ENCODE measurements at places on chromosomes 1 and 21.

DNA sequence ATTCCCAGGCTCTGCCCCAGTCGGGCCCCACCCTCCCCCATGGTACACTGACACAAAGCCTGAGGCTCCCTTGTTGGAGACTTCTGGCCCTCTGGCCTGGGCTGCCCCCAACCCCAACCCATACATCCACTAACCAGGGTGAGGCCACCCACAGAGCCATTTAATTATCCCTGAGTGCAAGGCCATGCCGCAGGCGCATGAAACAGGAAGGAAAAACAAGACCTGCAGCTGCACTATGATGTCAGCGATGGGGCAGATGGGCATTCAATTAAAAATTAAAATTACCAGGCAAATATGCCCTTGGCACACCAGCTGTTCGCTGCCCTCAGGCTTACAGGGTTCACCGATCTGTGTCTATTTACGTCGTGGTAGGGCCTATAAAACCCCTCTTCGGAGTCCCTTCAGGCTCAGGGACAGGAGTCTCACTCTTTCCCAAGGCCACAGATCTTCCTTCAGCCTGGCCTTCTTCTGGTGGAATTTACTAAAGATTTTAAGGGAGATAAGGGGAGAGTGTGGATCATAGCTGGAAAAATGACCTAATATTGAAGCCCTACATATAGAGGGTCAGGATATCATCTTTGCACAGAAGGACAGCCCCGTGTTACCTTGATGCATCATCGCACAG, 29.6 kb upstream of the RGS16 start:
- DNase-seq, result no peak

DNA sequence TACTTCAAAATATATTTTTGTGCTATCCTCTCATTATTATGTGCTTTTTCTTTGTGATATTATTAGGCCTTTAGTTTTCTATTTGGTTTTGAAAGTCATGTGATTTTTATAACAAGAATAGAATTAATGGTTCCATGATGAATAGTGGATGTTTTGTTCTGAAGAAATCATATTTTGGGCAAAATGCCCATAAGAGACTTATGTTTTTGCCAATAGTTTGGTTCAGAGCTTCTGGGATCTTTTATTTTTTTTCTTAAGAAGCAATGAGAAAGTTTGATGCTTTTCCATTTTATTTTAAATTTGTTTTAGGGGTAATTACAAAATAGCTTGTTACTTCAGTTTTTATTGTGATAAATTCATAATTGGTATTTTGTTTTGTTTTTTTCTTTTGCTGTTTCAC, 49.8 kb downstream of the LYPLAL1 start:
- DNase-seq, result no peak

DNA sequence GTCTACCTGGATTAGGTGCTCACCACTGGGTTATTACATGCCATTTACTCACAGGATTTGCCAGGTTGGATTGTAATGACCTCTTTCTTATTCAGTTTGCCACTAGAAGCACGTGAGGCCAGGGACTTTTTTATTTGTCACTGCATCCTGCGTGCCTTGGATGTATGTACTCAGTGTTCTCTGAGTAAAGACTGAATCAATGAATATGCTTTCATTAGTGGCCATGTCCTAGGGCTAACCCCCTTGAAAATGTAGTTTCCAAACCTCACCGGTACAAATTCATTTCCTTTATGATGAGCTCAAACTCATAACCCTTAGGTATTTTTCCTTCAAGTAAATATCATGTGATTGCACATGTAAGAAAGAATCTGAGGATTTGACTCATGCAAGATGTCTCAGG, 1.3 kb upstream of the ZP4 start:
- no peak for DNase-seq

GRCh38 chr1:145959333-145959732, 1.5 kb upstream of the LIX1L start:
- no peak for DNase-seq

DNA sequence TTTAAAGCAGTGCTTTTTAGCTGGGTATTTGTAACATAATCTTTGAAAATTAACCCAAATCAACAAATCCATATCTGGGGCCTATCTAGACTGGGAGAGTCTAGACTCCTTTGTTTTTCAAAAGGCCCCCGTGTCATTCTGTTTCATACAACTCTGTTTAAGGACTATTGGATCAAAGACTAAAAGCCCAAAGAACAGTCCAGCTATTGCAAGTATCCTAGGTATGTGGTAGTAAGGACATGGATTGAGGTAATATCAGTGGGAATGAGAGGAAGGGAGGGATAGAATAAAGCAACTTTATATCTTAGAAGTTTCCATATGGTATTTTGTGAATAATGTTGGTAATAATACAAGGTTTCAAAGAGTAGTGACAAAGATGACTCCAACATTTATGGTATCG, 18.2 kb downstream of the KIF1B start:
- no peak for DNase-seq

GRCh38 chr1:168477792-168478191, 66.0 kb downstream of the XCL2 start:
- DNase-seq, result no peak

GRCh38 chr1:201214461-201214860, 23.8 kb downstream of the IGFN1 start:
- DNase-seq, result no peak

- DNase-seq, result no peak
These were observed 21.0 kb upstream of the CXADR start for GRCh38 chr21:17491716-17492414.

DNA sequence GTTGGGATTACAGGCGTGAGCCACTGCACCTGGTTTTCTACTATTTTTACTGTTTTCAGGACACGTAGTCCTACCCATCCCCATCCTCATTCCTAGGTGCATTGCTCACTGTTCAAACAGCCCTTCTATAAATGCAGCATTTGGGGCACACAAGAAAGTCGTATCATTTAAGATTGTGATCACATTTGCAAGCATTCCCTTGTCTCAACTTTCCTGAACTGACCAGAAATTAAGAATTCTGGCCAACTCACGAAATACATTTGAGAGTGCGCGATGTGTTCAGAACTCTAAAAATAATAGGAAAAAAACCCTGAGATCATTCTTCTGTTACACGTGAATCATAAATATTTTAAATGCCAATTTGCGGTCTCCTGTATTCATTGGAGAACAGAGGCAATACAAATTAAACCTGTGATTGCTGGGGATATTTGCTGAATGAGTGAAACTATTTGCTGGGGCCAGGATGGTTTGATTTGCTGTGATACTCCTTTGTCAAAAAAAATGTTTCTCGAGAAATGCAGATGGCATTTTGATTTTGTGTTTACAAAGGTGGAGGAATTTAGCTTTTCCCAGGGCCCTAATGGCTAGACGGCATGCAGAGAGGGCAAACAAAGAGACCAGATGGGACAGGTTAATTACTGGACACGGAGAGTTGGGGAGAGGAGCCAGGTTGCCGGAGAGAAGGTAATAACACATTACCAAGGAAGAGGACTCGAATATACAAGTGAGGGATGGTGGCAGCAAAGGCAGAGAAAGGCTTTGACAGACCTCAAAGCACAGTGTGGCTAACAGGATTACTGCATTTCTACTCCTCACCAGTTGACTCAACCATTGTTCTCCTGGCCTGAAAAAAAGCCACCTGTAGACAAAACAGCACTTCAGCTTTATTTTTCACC, 38.4 kb downstream of the STPG1 start:
- DNase-seq, result no peak

- no peak for DNase-seq
These were observed 826 bp upstream of the CA14 start for GRCh38 chr1:150256554-150257341.

DNA sequence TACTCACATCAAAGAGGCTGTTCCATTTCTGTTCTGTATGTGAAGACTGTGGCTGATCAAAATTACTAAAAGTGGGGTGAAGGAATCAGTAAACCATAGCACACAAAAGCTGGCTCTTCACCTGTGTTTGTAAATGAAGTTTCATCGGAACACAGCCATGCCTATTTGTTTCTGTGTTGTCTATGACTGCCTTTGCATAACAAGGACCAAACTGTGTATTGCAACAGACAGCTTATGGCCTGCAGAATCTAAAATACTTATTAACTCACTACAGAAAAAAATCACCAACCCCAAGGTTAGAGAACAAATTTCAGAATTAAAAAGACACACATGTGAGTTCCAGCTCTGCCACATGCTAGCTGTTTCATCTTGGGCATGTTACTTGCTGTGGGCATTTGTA, 163.9 kb downstream of the LYPLAL1 start:
- no peak for DNase-seq

GRCh38 chr1:226255380-226255779, 31.9 kb downstream of the MIXL1 start:
- no peak for DNase-seq

- DNase-seq, result no peak
These were observed 305 bp upstream of the RPS6KC1 start for GRCh38 chr1:213050745-213051126.

DNA sequence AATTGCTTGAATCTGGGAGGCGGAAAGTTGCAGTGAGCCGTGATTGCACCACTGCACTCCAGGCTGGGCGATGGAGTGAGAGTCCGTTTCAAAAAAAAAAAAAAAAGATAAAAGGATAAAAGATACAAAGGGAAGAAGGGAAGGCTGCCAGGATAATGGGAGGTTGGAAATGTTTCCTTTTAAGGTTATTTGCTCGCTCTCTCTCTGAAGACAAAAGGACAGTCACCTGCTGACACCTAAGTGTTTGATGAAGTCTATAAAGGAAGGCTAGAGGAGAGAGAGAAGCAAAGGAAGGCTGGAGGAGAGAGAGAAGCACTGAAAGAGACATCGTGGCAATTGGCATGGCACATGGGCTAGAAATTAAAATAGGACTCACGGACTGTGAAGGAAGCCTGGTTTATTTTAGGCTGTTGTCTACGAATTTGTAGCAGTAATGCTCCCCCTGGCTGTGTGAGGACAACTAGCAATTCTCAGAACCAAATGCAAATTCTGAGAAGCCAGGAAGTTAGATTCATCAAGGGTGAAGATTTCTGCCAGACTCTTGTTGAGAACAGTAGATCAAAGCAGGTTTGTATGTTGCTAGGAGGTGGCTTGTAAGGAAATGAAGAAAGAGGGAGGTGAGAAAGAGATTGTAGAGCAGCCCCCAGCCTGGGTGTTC, 154.2 kb downstream of the ZP4 start:
- DNase-seq, result no peak

DNA sequence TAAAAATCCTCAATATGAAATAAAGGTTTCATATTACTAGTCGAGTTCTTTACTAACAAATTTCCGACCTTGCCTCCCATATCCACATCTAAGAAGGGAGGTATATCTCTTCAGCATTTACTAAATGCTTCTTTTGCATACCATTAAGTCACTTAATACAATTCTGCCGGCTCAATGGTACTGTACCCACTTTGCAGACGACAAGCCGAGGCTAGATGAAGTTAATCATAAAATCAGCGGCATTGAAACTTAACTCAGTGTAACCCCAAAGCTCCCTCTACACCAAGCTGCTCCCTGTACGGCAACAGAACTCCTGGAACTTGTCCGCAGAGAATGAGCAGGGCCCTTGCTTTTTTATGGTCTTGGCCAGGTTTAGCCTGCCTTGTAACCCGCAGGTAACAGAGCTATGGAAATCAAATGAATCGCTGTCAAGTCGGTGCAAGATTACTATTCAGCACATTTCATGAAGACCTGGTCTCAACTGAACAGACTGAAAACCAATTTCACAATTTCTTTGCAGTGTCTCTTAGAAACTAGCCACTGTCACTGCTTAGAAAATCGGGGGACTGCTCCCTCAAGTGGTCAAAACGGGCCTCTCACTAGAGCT, 738 bp downstream of the INTS7 start:
- no peak for DNase-seq

GRCh38 chr1:99702221-99702620, 56.3 kb downstream of the PALMD start:
- no peak for DNase-seq

- DNase-seq, result no peak
These were observed 149.1 kb downstream of the FCRL5 start for GRCh38 chr1:157403203-157403602.

DNA sequence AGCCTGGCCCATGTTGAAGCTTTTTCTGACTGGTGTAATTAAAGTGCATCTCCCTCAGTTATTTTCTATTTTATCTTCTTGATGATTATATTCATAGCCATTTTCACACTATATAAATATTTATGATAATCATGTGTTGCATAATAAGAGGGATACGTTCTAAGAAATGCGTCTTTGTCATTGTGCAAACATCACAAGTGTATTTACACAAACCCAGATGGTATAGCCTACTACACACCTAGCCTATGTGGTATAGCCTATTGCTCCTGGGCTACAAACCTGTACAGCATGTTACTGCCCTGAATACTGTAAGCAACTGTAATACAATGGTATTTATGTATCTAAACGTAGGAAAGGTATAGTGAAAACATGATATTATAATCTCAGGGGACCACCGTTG, 88.1 kb downstream of the BACH1 start:
- DNase-seq, result no peak

DNA sequence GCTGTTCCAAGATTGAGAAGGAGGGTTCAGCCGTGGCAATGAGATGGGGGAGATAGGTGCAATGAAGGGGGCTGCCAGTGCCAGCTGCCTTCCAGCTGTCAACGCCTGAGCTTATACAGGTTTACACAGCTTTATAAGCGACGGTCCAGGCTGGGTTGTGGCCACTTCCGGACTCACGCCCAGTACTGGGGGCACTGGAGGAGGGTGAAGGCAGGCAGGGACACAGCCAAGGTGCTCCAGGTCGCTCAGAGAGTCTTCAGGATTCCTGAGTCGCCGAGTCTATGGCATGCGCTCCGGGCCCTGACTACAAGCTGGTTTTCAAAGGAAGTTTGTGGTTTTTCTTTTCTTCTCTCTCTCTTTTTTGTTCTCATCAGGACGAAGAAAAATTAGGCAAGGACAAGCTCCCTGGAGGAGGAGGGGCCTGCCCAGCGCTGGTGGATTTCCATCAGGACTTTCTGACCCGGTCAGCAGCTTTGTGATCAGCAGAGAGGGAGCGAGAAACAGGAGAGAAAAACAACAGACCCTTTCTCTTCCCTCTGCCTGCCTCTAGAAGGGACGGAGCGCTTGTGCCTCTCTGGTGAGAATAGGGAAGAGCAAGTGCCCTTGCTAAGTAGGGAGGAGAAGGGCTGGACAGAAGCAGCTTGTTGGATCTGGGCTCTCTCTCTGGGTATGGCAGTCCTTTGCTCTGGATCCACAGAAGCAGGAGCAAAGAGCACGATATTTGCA, at the start of gene MINDY1:
TSS of gene MINDY1 (minus strand) at position 576 of the 726 bp plus-strand sequence. CDS start 4,285 bp downstream, outside the sequence.
- DNase-seq, result no peak

DNA sequence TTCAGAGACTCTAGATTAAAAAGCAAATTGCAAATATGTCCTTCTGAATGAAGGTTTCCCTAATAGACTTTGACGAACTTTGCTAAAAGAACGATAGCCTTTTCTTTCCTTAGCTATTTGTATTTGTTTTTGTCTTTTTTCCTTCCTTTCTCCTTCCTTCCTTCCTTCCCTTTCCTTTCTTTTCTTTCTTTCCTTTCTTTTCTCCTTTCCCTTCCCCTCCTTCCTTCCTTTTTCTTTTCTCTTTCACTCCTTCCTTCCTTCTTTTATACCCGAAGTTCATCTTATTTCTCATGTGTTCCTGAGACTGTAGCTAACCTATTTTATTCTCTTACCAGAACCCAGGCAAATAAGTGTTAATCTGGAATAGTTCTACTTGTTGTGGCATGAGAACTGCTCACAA, 381.2 kb upstream of the RUNX1 start:
- DNase-seq, result no peak

- DNase-seq, result no peak
These were observed 19.4 kb downstream of the DNM3 start for GRCh38 chr1:171860696-171861095.

- no peak for DNase-seq
These were observed 4.6 kb downstream of the BOLA1 start for GRCh38 chr1:149903836-149904491.

All from activated T-cell treated with anti-CD3 and anti-CD28 coated beads for 1 hour (primary cell).